Hematopoietic multipotent progenitor cell treated with erythropoietin and hydrocortisone succinate and interleukin-3 and kit ligand, for 4 days (in vitro differentiated cells): ENCODE measurements at places on chromosomes 6 and 20.

DNA sequence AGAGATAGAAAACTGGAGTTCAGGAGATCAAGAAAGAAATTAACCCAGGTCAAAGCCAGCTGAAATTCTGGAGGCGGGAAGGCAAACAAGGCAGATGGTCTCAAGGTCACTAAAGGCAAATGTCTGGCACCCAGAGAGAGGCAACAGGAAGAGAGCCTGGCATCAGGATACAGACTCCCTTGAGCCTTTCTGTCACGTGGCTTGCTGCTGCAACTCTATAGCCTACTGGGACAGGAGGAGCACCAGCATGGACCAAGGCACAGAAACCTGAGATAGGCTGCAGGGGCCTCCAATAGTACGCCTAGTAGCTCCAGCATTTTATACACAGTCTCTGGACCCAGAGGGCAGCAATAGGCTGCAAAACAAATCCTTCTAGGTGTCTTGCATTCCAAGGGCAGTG lies 75.1 kb downstream of the SEL1L2 start:
- DNase-seq = no peak

- no peak for DNase-seq
Observed at GRCh38 chr6:33318426-33319073, 1.0 kb upstream of the ZBTB22 start.

- DNase-seq = peak; percentile 59
Observed at GRCh38 chr20:37299718-37300528, 10.5 kb downstream of the MANBAL start.

- no peak for DNase-seq
Observed at GRCh38 chr6:69984506-69984905, 118.2 kb downstream of the COL19A1 start.

- DNase-seq = peak; percentile 69
Observed at GRCh38 chr20:21615617-21616080, 89.8 kb upstream of the PAX1 start.

DNA sequence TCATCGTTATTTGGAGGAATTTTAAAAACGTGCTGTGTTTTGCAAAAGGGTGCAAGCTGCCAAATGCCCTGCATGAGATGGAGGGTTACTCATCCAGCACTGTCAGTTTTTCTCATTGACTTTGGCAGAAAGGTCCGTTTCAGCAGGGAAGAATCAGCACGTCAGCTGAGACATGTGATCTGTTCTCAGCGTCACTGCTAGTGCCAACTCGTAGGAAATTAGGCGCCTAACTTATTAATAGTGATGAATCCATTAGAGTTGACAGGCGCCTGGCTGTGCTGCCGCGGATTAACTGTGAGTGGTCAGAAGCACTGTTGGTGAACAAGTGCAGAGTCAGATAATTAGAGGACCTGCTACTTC lies 175.5 kb upstream of the FOXQ1 start:
- no peak for DNase-seq

GRCh38 chr6:134663800-134664535 lies 285.9 kb downstream of the ALDH8A1 start:
- DNase-seq = no peak

GRCh38 chr6:113110211-113110610 lies 746.9 kb upstream of the MARCKS start:
- DNase-seq = no peak

GRCh38 chr6:109515781-109516409 lies 32.9 kb upstream of the ZBTB24 start:
- DNase-seq = peak; percentile 39

DNA sequence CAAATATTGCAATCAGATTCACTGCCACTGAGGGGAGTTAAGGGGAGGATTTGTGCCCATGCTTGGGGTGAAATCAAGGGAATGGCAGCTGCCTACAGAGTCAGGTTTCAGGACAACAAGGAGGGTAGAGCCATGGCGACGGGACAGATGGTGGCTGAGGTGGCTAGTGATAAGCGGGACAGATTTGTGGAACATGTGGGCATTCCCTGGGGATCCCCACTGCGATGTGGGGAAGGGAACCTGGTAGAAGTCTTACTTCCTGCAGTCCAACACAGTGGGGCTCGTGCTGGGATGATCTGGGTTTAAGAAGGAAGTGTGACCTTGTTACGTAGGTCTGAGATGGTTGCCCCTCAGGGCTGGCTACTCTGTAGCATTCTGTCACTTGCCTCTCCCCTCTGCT lies 292.0 kb upstream of the JARID2 start:
- DNase-seq = no peak

- DNase-seq = no peak
Observed at GRCh38 chr20:46811224-46812084, 83.2 kb upstream of the EYA2 start.

DNA sequence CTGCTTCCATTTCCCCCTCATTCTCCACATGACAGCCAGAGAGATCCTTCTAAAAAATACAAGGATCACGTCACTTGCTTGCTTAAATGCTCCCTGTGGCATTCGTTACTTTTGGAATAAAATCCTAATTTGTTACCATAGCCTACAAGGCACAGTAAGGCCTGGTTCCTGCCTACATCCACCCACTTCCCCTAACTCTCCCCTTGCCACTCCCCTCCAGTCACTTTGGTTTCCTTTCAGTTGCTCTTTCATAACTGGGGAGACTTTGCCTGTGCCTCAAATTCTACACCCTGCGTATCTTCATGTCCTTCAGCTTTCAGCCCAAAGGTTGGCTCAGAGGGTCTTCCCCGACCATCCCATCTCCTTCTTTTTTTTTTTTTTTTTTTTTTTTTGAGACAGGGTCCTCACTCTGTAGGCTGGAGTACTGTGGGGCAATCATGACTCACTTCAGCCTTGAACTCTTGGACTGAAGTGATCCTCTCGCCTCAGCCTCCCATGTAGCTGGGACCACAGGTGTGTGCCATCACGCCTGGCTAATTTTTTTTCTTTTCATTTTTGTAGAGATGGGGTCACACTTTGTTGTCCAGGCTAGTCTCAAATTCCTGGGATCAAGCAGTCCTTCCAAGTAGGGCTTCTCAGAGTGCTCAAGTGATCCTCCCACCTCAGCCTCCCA lies 12.5 kb downstream of the ID1 start:
- DNase-seq = peak; percentile 86

DNA sequence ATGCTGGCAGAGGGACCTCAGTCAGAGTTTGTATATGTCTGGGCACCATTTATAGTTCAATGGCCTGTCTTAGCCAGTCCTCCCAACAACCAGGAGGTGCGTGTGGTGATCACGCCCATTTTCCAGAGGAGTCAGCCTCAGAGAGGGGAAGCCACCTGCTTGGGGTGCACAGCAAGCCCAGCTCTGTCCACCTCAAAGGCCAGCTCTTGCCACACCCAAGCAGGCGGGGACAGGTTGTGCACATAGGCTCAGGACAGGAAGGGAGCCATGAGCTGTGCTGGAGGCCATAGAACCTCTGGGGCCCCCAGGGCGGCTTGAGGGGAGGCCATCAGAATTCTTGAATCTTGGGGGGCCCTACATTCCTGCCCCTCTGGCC lies 61.2 kb downstream of the DLGAP4 start:
- DNase-seq = no peak

DNA sequence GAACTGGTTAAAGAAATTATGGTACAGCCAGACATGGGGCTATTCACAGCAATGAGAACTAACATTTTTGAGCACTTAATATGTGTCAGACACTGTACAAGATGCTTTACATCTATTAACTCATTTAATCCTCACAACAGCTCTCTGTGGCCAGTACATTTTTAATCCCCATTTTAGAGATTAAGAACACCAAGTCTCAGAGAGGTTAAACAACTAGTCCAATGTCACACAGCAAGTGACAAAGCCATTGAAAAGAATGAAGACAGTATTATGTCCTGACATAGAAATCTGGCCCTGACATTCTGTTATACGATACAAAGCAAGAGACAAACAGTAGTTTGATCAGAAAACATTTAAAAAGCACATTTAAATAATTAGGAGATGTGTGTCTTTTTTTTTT lies 3.8 kb upstream of the CSNK2A1 start:
- no peak for DNase-seq
